ENCODE measurements at places on chromosomes 5 and 9.

DNA sequence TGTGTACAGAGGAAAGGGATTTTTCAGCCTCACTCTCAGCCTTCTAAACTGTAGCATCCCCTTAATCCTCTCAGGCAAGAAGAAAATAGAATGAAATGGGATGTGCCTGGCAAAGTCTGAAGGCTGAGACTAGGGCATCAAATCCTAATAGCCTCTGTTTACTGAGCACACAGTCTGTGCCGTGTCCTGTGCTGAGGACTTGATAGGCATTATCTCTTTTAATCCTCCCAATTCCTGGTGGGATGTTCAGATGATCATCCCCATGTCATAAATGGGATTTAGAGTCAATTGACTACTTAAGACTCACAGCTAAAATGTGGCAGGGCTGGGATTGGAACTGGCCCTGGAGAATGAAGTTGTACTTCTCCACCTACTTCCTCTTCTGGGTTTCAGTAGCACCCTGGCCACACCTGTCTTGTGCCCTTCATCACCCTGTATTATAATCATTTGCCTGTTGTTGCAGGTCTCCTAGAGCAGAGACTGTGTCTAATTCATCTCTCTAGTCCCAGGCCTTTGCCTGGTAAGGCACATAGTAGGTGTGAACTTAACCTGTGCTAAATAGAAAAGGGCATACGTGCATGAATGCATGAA lies 81.0 kb downstream of the WWC1 start:
- no peak for DNase-seq

- no peak for DNase-seq
These were observed 207.8 kb upstream of the TARS1 start for GRCh38 chr5:33232731-33233505.

DNA sequence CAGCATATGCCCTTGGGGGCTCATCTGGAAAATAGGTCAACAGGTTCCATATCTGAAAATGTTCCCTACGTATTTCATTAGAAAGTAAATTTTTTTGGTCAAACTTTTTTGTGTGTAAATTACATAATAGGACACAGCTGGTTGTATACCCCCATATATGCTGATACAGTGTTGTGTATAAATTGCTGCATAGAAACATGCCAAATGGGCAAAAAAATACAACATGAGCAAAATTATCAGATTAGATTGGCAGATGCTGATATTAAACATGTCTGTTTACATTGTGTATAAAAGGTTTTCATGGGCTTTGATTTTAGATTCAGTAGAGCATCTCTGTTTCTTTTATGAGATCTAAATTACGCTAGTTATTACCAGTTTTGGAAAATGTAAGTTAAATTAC lies 2223.0 kb downstream of the MAT2B start:
- no peak for DNase-seq

GRCh38 chr5:15938186-15938585 lies 241.4 kb downstream of the MARCHF11 start:
- DNase-seq = no peak
